Spinal cord (tissue), 10 donors: ENCODE measurements at places on chromosomes 7 and 10. TPM values are rescaled to one million over a fixed set of nuclear protein-coding genes. Genes with fewer than 3 reads are reported as not detected.

- DNase-seq: no peak
These were observed 131.3 kb downstream of the ADK start for GRCh38 chr10:74282151-74282847.

- DNase-seq: no peak
These were observed 14.3 kb upstream of the ARMC3 start for GRCh38 chr10:22913474-22914092.

GRCh38 chr7:33733870-33734650 lies 171.3 kb upstream of the BMPER start:
- peak; percentile 23 for DNase-seq

HTRA1 gene
- polyA plus RNA-seq: 174 TPM

- no peak for DNase-seq
These were observed 3.9 kb upstream of the GPER1 start for GRCh38 chr7:1083729-1084657.

TMEM139 gene
- 1.3 TPM for polyA plus RNA-seq

DNA sequence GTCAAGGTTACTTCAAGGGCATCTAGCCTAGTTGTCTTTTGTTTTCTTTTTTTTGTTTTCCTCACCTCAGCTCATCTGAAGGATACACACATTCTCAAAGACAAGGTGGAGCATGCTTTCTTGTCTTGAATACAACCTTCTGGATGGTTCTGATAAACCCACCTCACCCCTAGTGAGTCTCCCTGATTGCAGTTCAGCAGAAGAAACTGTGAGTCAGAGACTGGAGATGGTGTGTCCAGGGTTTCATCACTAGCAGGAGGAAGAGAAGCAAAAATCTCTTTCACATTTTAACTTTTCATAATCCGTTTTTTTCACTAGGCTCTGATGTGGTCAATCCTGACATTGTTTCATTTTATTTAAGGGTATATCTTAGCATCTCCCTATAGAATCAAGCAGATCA lies 143.0 kb upstream of the NRBF2 start:
- no peak for DNase-seq

DNA sequence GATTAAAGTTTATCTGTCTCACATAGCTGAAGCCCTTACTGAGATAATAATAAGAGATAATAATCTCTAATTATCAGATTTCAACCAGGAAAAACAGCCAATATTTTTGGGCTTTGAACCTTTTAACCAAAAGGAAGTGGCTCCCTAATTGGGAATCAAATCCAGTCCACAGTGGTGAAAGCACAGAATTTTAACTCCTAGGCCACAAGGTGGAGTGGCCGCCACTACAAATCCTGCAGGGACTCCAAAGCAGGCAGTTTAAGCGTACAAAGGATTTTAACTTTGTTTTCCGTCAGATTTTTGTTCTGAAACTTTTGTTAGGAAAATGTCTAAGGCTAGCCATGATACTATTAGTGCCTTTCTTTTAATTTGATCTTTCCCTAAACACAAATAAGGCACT lies 99.6 kb upstream of the CCNY start:
- DNase-seq: no peak

DNA sequence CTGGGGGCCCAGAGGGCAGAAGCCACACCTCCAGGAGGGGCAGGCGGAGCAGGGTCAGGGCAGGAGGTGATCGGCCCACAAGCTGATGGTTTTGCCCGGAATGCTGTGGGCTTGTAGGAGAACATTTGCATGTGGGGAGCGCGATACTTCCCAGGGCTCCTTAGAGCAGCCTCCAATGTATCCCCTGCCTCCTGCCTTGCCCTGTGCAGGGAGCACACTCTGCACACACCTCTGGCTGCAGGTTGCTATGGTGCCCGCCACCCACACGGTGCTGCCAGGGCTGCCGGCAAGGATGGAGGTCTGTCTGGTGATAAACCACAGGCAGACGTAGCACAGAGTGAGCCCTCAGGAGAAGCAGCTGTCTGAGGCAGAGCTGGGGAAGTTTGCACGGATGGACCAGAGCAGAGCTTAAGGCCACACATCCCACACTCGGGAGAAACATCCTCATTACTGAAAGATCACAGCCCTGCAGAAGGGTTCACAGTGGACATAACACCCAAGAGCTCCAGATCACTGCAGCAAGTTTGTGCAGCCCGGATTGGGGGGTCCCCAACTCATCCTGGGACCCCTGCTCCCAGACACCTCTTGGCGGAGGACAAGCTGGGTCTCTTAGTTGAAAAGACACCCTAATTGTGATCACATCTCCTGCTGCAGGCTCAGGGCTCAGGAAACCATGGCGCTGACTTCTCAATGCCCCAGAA lies 41.8 kb downstream of the VIPR2 start:
- DNase-seq: no peak

DNA sequence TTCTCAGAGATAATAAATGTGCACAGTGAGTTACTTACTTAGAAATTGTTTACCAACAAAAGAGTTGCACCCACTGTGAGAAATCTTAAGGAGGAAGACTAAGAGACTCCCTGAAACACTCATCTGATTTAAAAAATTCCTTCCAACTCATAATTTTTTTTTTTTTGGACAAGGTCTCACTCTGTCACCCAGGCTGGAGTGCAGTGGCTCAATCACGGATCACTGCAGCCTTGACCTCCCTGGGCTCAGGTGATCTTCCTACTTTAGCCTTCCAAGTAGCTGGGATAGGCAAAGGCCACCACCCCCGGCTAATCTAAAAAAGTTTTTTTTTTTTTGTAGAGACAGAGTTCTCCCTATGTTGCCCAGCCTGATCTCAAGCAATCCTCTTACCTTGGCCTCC lies 36.0 kb downstream of the MALSU1 start:
- DNase-seq: no peak

- DNase-seq: no peak
These were observed 493.1 kb downstream of the AUTS2 start for GRCh38 chr7:70091362-70091761.

- DNase-seq: no peak
These were observed 30.3 kb upstream of the IL6 start for GRCh38 chr7:22696541-22697228.

DNA sequence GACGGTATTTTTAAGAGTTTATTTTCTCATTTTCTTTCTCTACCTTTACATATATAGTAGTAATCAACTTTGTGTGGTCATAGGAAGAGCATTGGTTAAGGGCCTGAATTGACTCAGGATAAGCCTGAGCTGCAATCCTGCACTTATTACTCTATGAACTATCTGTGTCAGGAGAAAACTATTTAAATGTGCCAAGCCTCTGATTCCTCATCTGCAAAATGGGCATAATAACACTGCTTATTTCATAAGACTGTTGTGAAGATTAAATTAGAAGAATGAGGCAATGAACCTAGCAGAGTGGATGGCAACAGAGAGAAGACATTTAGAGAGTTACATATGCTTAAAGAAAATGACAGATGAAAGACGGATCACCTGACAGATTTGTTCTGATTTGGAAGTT lies 175.5 kb downstream of the RELN start:
- no peak for DNase-seq

- no peak for DNase-seq
These were observed 113.0 kb downstream of the EXOC4 start for GRCh38 chr7:133365917-133366316.

PIK3AP1 gene
- 3.9 TPM for polyA plus RNA-seq

- DNase-seq: no peak
These were observed 697.5 kb downstream of the INHBA start for GRCh38 chr7:41005374-41005901.

- no peak for DNase-seq
These were observed 81.1 kb downstream of the SVIL start for GRCh38 chr10:29553544-29554250.

- no peak for DNase-seq
These were observed 5.3 kb downstream of the ESYT2 start for GRCh38 chr7:158824028-158824427.

DNA sequence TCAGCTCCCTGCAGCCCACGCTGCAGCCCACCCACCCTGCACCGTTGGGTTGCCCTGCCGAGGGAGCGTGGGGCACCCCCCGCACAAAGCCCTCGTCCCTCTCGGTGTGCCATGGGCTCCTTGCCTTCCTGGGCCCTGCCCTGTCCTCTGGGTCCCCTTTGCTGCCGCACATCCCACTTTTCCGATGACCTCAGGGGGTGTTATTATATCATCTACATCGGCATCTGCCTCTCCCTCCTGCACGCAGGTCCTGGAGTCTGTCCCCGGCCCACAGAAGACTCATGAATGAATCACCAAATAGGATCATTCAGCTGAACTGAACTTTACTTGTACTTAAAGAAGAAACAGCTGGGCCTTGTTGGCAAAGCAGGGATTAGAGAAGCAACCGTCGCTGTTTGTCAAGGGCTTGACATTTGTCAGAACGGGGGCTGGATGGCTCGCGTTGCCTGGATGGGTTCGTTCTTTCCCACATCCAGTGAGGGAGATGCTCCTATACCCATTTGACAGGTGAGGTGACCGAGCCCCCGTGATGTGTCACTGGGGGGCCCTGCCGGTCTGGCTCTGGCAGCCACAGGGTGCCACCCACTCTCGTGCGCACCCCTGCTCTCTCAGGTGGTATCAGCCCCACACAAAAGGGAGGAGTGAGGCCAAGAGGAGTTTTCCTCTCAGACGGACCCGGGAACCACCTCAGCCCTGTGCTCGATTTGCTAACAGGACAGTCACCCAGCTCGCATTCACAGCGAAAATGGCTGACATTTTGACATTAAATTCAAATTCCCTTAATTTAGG lies 58.6 kb upstream of the EBF3 start:
- no peak for DNase-seq
